ENCODE measurements at places on chromosomes 1 and 21.

- no peak for DNase-seq
Observed at GRCh38 chr1:205569411-205570172, 62.2 kb downstream of the ELK4 start.

DNA sequence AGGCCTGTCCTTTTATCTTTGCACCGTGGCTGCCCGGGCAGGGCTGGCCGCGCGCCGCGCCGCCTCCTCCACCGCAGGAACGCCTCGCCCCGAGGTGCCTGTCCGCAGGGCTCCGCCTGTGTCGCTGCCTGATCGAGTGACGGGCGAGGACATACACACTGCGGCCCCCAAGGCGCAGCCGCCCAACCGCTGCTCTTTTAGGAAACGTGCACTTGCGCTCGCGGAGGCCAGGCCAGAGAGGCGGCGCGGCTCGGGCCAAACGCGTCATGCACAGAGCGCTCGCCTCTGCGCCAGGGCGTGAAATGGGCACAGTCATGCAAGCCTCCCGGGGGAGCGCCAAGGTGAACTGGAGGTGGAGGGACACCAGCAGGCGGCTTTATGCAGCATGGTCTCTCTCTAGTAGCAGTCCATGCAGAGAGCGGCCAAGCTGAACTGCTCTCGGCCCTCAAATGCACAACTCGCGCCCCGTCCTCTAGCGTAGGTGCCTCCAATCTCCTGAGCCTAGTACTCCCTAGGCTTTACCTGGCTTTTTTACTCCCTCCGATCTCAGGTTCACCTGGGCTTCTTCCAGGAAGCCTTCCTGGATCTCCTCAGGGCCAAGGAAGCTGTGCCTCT, 12.9 kb downstream of the TRABD2B start:
- DNase-seq = no peak

DNA sequence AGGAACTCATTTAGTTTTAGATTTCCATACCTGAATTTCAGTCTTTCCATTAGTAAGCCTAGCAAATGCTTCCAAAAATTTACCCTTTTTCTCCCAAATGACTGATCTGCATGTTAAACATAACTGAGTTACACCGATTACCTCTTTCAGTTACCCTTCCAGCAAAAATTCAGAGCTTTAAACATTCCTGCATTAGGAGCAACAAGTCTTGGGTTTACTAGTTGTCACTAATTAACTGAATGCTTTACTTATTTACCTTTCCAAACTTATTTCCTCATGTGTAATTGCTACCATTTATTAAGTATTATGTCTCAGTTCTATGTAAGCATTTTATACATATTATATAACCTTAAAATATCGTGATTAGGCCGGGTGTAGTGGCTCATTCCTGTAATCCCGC, 3.1 kb downstream of the LAMTOR5 start:
- no peak for DNase-seq

DNA sequence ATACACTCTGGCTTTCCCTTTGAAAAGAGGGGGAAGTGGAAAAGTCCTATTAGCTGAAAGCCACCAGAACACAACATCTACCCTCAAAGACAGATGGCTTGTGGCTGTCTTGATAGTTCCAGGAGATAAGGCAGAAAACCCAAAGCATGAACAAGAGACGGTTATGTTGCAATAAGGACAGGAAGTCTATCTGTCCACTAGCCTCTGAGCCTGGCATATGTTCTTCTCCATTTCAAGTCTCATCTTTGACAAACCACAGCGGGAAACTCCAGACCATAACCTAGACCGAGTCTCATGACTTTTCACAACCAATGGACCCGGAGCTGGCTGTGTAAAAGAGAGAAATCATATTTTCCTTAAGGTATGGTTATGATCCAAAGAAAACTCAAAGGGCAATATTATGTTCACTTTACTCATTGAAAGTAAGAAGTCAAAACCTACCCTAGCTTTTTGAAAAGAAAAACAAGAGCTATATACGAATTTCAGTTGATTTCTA, 33.8 kb downstream of the DUSP10 start:
- no peak for DNase-seq

GRCh38 chr21:28771790-28772501, 220.7 kb downstream of the LTN1 start:
- peak; percentile 47 for DNase-seq
